CD8-positive, alpha-beta memory T cell (primary cell): ENCODE measurements at places on chromosomes 7 and 10. TPM values are rescaled to one million over a fixed set of nuclear protein-coding genes. Genes with fewer than 3 reads are reported as not detected.

LRRN3 gene
- 18.8 TPM for polyA plus RNA-seq

DNA sequence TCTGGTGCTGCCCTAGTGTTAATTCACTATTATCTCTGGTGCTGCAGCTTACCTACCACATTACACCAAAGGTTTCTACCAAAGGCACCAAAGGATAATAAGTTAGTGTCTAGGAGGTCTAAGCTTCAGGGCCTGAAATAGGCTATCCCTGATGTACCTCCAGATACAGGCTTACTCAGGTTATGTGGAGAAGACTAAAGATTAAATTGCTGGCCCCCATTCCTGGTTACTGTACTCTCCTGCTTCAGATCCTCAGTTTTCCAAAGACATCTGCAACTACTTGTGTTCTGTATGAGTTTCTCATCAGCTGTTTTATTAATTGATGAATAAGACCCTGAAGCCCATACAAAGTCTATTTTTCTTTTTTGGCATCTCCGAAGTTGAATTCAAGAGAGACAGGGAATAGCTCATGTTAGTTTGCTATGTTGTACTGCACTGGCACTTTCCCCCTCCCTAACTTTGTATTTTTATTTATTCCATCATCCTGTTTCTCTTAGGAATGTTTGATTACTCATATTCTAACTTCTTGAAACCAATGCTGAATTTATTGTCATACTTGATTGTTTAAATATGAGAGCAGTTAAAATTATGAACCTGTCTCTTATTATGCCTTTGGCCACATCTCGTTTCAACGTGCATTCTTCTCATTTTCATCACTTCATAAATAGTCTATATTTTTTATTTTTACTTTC lies 85.9 kb downstream of the PON1 start:
- DNase-seq = no peak

DNA sequence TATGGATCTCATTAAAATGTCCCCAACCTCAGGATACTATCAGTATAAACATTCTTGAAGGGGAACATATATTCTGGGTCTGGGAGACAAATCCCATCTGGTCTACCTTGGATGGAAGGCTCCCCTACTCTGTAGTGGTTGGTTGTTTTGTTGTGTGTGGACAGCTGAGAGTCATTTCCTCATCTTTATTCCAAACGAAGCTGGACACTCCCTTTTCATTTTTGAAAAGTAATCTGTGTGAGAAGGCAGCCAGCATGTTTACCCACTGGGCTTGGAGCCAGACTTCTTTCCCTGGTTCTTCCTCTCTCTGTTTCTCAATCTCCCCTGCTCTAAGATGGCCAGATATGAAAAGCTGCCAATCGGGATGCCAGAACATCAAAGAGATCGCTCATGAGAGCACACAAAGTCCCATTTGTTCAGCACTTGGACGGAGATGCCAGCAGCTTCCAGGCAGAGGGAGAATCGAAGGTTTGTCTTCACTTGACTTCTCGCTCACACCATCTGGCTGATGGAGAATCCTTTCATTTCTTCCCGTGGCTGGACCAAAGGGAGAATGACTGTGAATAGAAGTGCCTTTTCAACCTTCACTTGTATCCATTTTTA lies 108.1 kb upstream of the AGR3 start:
- no peak for DNase-seq

GRCh38 chr10:88499569-88500470 lies 83.3 kb downstream of the RNLS start:
- DNase-seq = no peak

GCK gene
- polyA plus RNA-seq = 0.46 TPM

GRCh38 chr10:69891057-69891617 lies 89.4 kb downstream of the COL13A1 start:
- no peak for DNase-seq

- no peak for DNase-seq
Measured at GRCh38 chr10:127449490-127449889, 99.6 kb upstream of the NPS start.

APBB1IP gene
- 72.3 TPM for polyA plus RNA-seq

- DNase-seq = no peak
Measured at GRCh38 chr10:86361156-86362128, 5.2 kb downstream of the GRID1 start.

DNA sequence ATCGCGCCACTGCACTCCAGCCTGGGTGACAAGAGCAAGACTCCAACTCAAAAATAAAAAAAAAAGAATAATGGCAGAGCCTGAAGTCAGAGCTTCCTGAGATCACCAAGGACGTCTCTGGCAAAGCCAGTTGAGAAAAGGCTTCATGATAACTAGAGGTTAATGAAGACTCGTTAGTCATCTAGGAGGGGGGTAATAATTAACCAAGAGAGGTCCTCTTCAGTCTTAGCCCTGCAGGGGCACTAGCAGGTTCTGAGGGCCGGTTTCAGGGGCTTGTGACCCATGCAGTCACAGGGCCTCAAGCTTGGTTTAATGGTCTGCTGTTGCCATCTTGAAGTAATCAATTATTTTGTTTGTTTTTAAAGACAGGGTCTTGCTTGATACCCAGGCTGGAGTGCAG lies 28.6 kb upstream of the PROSER2 start:
- DNase-seq = no peak

DNA sequence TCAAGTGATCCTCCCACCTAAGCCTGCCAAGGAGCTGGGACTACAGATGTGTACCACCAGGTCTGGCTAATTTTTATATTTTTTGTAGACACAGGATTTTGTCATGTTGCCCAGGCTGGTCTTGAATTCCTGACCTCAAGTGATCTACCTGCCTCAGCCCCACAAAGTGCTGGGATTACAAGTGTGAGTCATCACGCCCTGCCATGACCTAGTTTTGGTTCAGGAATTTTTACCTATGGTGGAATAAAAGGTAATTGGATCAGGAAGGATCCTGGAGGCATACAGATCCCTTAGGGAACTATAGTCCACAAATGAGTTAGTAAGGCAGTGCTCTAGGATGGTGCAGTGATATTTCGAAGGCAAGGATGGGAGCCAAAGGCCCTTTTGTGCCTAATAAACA lies 717.9 kb downstream of the PHTF2 start:
- no peak for DNase-seq

DNA sequence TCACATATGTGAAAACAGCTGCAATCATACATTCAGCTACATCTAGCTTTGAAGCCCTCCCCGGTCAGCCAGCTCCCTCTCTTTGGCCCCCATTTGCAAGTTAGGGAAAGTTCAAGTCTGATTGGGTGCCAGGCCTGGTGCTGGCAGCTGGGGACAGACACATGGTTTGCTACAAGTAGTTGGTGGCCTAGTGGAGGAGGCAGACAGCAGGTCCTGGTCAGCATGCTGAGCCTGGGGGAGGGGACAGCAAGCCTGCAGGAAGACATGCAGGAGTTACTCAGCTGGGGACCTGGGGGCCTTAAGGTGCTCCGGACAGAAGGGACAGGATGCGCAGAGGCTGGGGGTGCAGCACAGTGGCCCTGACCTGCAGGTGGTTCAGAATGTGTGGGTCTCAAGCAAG lies 956.9 kb upstream of the ZNF722 start:
- no peak for DNase-seq

DNA sequence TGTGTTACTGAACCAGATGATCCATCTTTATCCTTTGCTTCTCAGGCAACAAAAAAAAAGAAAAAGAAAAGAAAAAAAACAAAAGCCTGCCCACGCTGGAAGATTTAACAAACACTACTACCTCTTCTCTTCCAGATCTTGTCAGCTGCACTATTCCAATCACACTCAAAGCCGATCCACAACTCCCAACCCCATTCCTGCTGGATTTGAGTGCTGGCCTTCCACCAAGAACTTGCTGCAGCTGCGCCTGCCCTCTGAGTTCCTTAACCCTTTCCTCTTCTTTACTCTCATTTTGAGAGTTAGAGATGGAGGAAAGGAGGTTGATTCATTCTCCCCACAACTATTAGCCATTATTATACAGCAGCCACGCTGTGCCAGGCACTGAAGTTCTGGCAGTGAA lies 16.0 kb upstream of the ITGA8 start:
- no peak for DNase-seq

DNA sequence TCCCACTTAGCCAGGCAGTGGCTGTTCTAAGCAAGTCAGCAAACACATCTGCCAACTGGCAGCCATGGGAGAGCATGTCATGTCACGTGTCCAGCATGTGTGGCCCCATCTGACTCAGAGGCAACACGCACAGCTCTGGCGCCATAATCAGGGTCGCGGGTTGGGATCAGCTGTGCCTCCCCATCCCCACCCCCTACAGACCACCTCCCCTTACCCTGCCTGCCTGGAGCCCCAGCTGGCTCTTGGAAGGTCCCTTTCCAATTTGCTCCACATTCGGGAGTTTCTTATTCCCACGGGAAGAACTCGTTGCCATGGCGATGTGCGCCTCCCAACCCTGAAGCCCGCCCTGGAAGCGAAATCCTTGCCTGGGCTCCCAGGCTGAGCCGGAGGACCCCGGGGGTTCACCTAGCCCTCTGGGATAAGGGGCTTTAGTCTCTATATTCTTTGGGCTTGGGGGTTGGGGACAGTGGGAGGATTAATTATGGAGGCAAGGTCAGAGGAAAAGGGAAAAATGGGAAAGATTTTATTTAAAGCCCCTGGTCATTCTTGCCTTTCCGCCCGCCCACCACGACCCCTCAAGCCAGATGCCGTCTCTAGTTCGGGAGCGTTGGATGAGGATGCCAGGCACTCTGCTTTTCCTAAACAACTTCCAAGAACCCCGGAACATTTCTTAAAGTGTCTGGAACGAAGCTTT lies 283.7 kb downstream of the ZEB1 start:
- no peak for DNase-seq

GRCh38 chr7:104922182-104923009 lies 91.6 kb upstream of the KMT2E start:
- no peak for DNase-seq

PLCE1 gene
- polyA plus RNA-seq = 0.14 TPM

DNA sequence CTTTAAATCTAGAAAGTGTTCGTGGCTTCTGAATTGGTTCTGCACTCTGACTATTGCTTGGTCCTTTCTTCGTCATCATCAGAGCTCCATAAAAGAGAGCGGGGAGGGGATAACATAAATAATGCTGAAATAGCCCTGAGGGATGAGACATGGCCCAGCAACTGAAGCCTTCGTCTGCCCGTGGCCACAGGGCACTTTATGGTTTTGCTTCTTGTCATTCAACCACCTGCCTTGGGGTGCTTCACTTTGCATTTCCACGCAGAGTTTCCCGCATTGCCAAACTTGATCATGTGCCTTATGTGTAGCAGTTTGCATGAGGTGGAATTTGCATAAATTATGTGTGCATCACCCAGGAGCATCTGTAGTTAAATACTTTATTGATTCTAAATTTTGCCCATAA lies 15.9 kb downstream of the GSTO2 start:
- no peak for DNase-seq

DNA sequence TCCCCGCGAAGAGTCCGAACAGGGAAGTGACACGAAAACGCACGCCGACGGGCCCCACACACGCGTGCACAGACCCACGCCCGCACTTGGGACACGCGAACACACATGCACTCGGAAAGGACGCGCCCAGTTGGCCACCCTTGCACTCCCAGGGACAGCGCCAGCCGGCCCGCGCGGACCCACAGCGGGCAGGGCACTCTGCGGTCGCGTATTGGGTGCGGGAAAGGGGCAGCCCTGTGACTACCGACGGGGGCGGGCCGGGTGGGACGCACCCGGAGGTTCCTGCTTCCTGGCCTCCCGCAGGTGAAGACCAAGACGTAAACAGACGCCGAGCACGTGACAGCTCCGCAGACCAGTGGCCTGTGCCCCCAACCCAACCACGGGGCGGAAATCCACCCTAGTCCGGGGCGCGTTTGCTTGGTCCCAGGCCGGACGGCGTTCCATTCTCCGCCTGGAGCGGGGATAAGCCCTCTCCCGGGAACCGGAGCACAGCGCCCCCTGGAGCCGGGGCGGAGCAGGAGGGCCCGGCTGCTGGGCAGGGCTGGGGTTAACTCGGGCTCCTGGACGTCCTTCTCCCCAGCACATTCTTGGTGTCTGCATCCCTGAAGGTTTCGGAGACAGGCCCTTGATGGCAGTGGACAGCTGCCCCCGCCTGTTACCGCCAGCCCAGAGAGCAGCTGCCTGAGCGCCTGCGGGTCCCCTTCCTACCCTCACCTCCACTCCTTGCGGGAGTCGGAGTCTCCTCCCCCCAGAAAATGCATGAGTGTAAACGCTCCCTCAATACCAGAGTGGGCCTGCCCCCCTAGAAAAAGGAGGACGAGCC lies 2.0 kb upstream of the LZTS2 start:
- DNase-seq = peak; percentile 73

NUP205 gene
- polyA plus RNA-seq = 23.9 TPM

DNA sequence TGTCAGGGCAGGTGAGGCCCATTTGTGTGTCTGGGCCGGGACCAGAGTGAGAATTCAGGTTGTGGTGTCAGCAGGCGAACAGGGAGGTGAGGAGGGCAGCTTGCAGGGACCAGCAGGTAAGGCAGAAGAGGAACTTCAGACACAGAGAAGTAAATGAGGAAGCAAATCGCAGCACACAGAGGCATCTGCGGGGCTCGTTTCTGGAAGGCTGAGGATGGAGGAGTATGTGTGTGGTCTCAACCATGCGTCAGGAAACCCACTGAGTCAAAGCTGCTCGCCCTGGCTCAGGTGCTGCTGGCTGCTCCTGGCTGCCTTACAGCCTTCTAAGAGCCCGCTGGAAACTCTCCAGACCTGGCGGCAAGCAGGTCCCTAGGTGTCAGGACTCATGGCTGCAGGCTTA lies 26.9 kb upstream of the PITRM1 start:
- no peak for DNase-seq

DNA sequence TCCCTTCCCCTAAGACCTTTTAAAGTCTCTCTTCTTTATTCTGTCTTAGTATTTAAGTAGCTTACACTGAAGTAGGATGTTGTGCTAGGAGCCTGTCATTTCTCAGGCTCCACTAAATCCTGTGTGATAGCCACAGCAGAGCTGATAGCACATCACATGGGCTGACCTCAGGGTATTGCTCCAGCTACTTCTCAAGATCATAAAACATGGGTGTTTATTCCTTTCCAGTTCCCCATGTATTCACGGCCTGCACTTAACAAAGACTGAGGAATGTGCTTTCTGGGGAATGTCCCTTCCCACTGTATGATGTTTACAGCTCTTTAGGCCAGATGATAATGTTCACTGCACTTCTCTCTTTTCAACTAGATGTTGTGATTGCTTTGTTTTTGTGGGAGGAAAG lies 1086.8 kb downstream of the KCNMA1 start:
- DNase-seq = no peak

DNA sequence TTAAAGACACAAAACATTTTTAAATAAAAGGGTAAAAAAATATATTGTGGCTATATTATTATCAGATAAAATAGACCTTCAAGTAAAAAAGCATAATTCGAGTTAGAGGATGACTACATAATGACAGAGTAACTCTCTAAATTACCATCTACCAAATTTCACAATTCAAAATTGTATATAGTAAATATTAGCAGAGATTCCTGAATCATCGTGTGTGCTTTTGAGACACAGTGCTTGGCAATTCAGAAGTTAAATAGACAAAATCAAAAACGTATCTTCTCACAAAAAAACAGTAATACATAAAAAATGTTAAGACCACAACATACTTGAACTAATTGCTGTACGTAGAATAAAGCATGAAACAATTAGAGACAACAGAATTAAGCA lies 110.4 kb downstream of the AHR start:
- no peak for DNase-seq

SOSTDC1 gene
- polyA plus RNA-seq = not detected

- no peak for DNase-seq
Measured at GRCh38 chr10:126331101-126331500, 57.2 kb downstream of the ADAM12 start.
